Left lung (tissue), 14 donors: ENCODE measurements at places on chromosomes 1 and 21.

DNA sequence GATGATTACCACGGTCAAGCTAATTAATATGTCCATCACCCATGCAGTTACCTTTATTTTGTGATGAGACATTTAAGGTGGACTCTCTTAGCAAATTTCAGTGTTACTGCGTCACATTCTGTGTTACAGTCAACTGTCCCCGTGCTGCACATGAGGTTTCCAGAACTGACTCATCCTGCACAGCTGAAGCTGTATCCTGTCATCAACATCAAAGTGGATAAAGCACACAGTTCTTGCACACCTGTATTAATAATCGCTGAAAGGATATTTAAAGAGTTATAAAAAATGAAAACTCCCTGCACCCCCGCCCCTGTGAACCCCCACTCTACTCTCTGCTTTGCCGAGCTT, 3.4 kb upstream of the KRTAP10-5 start:
- DNase-seq, result no peak

DNA sequence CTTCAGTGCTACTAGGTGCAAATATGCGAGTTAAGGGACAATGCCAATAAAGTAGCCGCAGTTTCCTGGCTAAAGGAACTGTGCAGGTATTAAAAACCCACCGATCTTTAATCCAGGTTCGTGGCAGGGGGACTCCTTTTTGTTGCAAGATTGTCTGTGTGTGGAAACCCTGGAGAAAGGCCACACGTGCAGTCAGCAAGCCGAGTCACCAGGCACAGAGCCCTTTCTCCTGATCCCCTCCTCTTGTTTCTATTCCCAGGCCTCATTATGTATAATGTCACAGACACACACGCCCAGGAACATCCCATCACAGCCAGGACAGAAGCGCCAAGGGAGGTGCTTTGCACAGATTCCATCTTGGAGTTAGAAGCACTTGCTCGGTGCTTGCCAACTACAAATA, 528.9 kb downstream of the KIF26B start:
- no peak for DNase-seq

GRCh38 chr1:43990271-43991199, 864 bp upstream of the CCDC24 start:
- no peak for DNase-seq

DNA sequence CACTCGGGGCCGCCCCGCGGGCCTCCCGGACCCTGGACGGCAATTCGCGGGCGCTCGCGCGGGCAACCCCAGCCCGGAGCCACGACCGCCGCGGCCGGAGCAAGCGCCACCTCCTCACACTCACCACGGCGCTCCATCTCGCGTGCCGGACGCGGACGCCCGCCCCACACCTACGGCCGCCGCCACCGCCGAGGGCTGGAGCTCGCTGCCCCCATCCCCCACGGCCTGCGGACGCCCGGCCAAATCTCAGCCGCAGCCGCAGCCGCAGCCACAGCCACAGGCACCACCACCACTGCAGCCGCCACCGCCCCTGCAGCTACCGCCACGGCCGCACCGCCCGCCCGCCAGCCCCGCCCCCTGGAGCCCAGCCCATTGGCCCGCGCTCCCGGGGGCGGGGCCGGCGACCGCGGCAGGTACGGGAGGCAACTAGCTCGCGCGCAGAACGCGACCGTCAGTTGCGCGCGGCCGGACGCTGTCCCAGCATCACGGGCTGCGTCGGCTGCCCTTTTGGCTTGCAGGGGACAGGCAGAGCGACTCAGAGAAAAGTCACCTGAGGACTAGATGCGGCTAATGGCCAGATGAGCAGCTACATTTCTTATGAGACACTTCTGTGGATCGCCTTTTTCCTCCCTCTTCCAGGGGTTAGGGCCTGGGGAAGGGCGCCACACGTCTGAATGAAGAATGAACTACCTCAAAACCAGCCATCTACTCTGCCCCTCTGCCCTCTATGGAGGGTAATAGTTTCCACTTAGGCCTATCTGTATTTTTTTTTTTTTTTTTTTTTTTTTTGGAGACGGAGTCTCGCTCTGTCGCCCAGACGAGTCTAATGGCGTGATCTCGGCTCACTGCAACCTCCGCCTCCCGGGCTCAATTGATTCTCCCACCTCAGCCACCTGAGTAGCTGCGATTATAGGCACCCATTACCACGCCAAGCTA, at the start of gene ARHGAP29:
ARHGAP29 (minus strand) TSS at position 294 of the 936 bp plus-strand sequence. CDS start 5,973 bp downstream, outside the sequence.
- DNase-seq, result peak; percentile 95

GRCh38 chr1:68963353-68963752, 466.5 kb upstream of the DEPDC1 start:
- DNase-seq, result no peak

DNA sequence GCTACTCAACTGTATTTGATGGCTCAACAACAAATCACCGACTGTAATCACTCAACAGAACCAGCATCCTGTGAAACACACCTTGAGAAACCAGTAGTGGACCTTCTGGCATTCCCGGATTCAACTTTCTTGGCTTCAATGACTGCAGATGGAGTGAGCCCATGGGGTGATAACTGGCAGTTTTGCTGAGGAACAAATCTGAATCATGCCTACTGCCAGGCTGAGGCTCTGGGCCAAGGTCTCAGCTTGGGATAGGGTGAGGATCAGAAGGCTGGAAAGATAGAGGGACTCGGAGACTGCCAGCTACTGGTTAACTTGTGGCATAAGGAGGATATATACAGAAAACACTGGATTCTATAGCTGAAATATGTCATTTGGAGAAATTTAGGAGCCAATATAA, 63.5 kb upstream of the DIRAS3 start:
- DNase-seq, result no peak

GRCh38 chr1:218304281-218305039, 19.4 kb downstream of the RRP15 start:
- peak; percentile 13 for DNase-seq

- DNase-seq, result no peak
Observed at GRCh38 chr1:245972476-245972875, 534.6 kb downstream of the SMYD3 start.

DNA sequence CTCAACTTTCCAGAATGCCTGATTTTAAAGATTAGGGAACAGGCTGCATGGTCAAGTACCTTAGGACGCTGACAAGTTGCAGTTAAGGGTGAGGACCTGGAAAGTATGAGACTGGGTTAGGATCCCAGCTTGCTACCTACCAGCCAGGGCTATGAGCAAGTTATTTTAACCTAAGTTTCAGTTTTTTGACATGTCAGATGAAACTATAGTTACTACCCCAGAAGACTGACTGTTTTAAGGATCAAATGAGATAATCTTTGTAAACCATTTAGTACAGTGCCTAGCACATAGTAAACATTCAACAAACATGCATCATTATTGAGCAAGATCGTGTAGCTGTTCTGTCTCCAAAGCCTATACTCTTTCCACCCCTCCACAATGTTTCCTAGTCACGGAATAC, 14.4 kb downstream of the THEMIS2 start:
- no peak for DNase-seq

GRCh38 chr1:2867861-2868260, 66.4 kb upstream of the TTC34 start:
- DNase-seq, result no peak

GRCh38 chr1:160149233-160149632, 2.2 kb upstream of the ATP1A4 start:
- no peak for DNase-seq

GRCh38 chr21:43861706-43862105, 3.3 kb upstream of the AGPAT3 start:
- DNase-seq, result peak; percentile 47

DNA sequence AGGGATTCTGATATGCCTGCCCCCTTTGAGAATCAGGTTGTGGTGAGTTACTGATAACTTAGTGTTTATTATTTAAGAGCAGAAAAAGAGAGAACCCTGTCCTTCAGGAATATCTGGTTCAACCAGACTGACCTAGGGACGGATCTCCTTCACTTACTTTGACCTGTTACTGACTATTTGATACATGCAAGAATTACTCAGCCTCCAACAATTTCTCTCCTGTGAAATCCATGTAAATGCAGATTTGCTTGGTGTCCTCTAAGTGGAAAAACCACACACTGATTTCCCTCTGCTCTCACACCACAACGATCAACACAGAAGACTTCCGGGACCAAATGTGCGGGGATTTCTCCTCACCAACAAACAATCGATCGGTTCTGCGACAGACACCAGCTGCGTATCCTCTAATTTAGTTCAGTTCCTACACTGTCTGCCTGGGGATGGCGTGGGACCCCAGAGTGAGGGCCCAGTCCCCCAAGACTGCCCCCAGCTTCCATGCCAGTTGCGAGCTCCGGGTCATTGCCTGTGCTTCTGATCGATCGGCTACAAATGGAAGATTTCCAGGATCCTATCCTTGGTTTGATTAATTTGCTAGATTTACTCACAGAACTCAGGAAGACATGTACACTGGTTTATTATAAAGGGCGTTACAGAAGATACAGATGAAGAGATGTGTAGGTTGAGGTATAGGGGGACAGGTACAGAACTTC, 51.7 kb downstream of the BACE2 start:
- DNase-seq, result no peak

- no peak for DNase-seq
Observed at GRCh38 chr1:231194843-231195516, 33.1 kb downstream of the TRIM67 start.

- no peak for DNase-seq
Observed at GRCh38 chr1:93704052-93704451, 22.4 kb upstream of the BCAR3 start.

GRCh38 chr1:18495635-18496034, 14.9 kb downstream of the KLHDC7A start:
- DNase-seq, result no peak

DNA sequence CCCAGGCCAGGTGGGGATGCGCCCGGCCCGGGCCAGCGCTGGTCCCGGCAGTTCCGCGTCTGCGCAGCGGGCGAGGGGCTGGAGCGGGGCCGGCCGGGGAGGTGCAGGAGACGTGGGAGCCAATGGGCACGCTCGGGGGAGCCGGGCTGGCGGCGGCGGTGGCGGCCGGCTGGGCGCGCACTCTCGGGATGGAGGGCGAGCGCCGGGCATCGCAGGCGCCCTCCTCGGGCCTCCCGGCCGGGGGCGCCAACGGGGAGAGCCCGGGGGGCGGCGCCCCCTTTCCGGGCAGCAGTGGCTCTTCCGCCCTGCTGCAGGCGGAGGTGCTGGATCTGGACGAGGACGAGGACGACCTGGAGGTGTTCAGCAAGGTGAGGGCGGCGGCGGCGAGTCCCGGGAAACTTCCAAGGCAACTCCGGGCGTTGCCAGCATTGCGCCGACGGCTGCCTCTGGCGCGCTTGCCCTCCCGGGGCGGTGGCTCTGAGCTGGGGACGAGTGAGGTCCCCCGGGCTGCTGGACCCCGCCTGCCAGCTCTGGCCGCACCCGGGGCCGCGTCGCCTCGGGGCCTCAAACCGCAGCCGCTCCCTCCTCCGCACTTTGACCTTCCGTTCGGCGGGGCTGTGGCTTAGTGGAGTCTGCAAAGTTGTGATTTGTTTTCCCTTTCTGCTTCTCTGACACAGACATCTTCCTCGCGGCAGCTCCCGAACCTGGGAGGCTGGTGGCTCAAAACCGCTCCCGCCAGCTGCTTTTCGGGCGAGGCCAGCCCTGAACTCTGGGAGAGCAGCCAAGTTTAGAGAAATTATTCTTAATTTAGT, at the start of gene SNX7:
SNX7 (plus strand) TSS at position 178 of the 812 bp plus-strand sequence; CDS start at position 189, 11 bp downstream.
- peak; percentile 93 for DNase-seq

DNA sequence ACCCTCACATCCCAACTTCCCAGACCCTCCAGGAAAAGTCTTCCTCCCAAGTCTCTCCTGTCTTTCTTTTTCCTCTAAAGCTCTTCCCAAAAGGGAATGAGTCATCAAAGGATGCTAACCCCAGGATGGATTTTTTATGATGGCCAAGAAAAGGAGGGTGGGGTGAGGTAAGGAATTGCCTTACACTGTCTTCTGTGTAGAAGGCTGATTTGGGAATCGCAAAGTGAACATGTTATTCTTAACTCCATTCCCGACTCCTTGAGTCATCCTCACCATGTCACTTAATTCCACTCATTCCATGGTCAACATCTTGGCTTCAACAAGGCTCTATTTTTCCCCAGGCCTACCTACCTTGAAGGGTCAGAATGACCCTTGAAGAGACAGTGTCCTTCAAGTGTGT, 44.0 kb downstream of the TBX15 start:
- DNase-seq, result no peak

GRCh38 chr1:62539028-62539447, 58.3 kb upstream of the ANGPTL3 start:
- DNase-seq, result no peak

- no peak for DNase-seq
Observed at GRCh38 chr1:36787312-36787913, 246.9 kb downstream of the GRIK3 start.

DNA sequence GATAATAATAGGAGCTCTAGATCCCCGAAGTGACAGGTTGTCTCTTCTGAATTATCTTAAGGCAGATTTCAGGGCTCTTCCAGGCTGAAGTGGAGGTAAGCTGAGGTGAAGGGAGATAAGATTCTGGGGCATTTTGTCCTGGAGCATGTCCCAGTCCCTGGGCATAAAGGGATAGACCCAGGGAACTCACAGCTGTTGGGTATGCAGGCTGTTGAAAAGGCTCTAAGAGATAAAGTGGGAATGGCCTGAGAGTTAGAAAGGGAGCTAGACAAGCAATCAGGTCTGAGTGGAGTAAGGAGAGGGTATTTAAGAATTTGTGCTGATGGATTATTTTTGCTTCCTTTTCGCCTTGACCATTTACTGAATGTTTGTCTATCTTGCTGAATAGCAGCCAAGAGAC, 123.7 kb downstream of the NOS1AP start:
- DNase-seq, result no peak

DNA sequence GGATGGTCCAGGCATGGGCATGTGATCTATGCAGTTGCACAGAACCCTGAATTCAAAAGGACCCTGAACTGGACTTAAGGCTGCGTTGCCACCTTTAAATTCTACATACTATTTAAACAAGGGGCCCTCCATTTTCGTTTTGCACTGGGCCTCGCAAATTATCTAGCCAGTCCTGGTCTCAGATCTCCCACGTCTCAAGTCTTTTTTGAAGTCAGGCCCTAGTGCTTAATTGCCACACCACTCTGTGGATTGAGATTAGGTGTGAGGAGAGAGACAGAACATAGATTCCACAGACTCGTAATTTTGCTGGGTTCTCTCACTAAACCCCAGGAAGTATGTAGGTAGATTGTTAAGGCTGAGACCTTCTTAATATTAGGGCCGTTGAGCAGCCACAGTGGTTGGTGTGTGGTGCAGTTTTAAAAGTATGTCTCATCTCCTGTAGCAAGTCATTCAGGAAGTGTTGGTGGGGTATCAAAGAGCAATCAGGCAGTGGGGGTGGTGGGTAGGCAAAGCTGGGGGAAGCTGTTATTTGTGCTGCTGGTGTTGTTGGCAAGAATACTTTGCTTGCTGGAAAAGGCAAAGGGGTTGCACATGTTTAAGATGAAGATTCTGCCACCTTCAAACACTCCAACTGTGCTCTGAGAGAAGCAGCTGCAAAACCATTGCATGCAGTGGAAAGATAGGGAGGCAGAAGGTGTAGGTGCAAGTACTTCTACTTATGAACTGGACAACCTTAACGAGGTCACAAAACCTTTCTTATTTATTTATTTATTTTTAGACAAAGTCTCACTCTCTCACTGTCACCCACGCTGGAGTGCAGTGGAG, 11.2 kb downstream of the CD84 start:
- DNase-seq, result no peak

- DNase-seq, result no peak
Observed at GRCh38 chr1:201192261-201192788, 1.7 kb downstream of the IGFN1 start.
